ENCODE measurements at places on chromosomes 6 and 20.

DNA sequence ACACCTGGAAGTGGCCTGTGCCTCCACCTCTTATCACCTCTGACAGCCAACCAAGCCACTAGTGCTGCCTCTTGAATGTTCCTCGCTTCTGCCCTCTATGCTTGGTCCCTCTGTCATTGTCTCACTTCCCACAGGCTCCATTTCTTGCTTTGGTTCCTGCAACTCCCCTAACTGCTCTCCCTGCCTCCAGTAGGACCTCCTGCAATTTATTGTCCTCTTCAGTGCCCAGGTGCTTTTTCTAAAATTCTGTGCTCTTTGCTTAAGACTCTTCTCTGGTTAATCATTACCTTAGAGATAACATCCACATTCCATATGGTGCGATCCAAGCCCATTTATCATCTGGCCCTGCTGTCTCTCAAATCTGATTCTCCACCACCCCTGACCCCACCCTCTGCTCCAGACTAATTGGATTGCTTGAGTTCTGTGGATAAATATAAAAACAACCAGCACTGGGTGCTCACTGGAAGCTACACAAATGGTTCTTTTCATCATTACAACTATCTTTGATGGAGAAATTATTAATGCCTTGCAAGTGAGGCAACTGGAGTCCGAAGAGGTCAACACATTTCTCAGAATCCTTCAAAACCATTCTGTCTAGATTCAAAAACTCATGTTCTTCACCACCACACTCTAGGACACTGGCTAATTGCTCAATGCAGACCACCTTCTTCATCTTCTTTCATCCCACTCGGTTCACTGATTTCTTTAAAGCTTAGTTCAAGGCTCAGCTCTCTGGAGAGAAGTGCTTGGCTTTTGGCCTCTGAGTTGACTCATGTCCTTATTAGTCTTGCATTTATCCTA, 47.2 kb downstream of the FOXA2 start:
- DNase-seq: no peak

GRCh38 chr6:170160031-170160627, 130.7 kb downstream of the DLL1 start:
- peak; percentile 10 for DNase-seq

DNA sequence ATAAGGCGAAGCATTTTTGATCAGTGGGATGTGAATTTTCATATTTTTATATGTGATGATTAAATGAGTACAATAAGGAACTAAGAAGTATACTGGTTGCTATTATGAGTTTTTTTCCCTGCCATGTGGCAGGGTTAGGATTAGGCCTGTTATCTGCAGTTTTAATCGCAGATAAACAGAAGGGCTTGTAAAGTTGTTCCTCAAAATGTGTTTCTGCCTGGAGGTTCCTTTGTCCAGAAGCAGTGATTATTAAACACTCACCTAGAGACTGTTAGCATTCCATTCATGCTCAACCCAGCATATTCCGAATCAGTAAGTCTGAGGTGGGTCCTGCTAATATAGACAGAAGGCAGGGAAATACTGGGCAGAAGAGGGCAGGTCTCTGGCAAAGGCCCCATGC, 316.0 kb downstream of the CLIC5 start:
- DNase-seq: no peak

DNA sequence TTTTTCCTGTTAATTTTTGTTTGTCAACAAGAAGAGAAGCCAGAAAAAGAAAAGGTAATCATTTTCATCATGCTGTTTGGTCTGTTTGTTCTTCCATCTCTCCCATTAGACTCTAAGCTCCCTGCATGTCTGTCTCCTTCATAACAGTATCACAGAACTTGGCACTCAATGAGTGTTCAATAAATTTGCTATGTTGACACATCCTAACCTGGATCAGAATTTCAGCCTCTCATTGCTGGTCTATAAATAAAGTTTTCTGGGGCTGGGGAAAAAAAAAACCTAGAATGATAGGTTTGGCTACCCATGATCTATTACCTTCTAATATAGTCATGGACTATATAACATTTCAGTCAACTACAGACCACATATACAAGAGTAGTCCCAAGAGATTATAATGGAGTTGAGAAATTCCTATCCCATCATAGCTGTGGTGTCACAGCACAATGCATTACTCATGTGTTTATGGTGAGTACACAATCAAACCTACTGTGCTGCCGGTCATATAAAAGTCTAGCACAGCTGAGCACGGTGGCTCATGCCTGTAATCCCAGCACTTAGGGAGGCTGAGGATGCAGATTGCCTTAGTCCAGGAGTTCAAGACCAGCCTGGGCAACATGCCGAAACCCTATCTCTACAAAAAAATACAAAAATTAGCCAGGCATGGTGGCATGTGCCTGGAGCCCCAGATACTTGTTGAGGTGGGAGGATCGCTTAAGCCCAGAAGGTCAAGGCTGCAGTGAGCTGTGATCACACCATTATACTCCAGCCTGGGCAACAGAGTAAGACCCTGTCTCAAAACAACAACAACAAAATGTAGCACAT, 5.9 kb downstream of the NUDT3 start:
- DNase-seq: no peak

GRCh38 chr6:107815846-107816245, 8.3 kb downstream of the SCML4 start:
- DNase-seq: no peak

GRCh38 chr20:50731055-50731929, at the start of gene PARD6B:
Gene PARD6B, plus strand, starts transcription at chr20:50731580. Its CDS starts 207 bp downstream, at chr20:50731787.
- DNase-seq: peak; percentile 97

- no peak for DNase-seq
These were observed 30.4 kb downstream of the IGF2R start for GRCh38 chr6:159999240-159999671.
